ENCODE measurements at places on chromosomes 4 and X. TPM values are rescaled to one million over a fixed set of nuclear protein-coding genes. Genes with fewer than 3 reads are reported as not detected.

MAGEA12 gene
- not detected for total RNA-seq

TEX13D gene
- not detected for total RNA-seq

SPATA4 gene
- total RNA-seq, result 1.2 TPM

NUDT6 gene
- total RNA-seq, result 10.1 TPM

NHS gene
- 28.9 TPM for total RNA-seq

SLC49A3 gene
- total RNA-seq, result 18.2 TPM

PCGF3 gene
- 59.6 TPM for total RNA-seq

GNRHR gene
- not detected for total RNA-seq

MSX1 gene
- 2.3 TPM for total RNA-seq

VSIG4 gene
- 80.0 TPM for total RNA-seq

GIMD1 gene
- not detected for total RNA-seq

SCML2 gene
- total RNA-seq, result 1.4 TPM

IL2RG gene
- total RNA-seq, result 15.0 TPM

CXCL5 gene
- 0.63 TPM for total RNA-seq

OTUD6A gene
- total RNA-seq, result not detected

RRH gene
- 0.44 TPM for total RNA-seq

ARHGAP36 gene
- total RNA-seq, result 0.13 TPM

PRDM5 gene
- total RNA-seq, result 9.1 TPM

SYN1 gene
- total RNA-seq, result 0.85 TPM

NXF2 gene
- not detected for total RNA-seq

CFP gene
- 8.3 TPM for total RNA-seq

TRIM60 gene
- total RNA-seq, result not detected

AADAT gene
- total RNA-seq, result 2.6 TPM

MYOZ2 gene
- total RNA-seq, result 0.19 TPM

SSX3 gene
- not detected for total RNA-seq

UGT2A1 gene
- not detected for total RNA-seq

TMPRSS11A gene
- total RNA-seq, result not detected

USP17L19 gene
- total RNA-seq, result not detected

AMTN gene
- total RNA-seq, result not detected

AFM gene
- not detected for total RNA-seq

MAGEE1 gene
- 4.3 TPM for total RNA-seq

MAGEB17 gene
- not detected for total RNA-seq

RGN gene
- total RNA-seq, result 11.9 TPM

IQCM gene
- total RNA-seq, result not detected

HTR2C gene
- not detected for total RNA-seq

CYTL1 gene
- 1.7 TPM for total RNA-seq

CXCR3 gene
- total RNA-seq, result 1.7 TPM

DCAF4L1 gene
- 0.16 TPM for total RNA-seq

PDCL2 gene
- not detected for total RNA-seq

FAM236C gene
- not detected for total RNA-seq

GABRG1 gene
- not detected for total RNA-seq

PCDH11X gene
- total RNA-seq, result 0.41 TPM

CTAG2 gene
- 0.28 TPM for total RNA-seq

Data from kidney (tissue), 22 donors.